ENCODE measurements at places on chromosomes 12 and 14.

- DNase-seq = no peak
These were observed 14.8 kb downstream of the EMP1 start for GRCh38 chr12:13211191-13211858.

- peak; percentile 50 for DNase-seq
These were observed 323.5 kb upstream of the PDE3A start for GRCh38 chr12:20044846-20045245.

- DNase-seq = no peak
These were observed 458.5 kb upstream of the FLRT2 start for GRCh38 chr14:85071447-85071846.

DNA sequence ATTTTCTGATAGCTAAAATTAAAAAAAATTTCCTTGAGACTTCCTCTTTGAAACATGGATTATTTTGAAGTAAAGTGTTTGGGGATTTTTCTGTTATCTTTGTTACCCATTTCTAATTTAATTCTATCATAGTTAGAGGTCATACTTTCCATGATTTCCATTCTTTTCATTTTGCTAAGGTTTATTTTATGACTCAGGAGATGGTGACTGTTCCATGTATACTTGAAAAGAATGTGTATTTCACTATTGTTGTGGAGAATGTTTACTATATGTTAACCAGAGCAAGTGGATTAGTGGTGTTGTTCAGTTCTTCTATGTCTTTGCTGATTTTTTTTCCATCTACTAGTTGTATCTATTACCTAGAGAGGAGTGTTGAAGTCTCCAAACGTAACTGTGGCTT, 250.5 kb upstream of the PELI2 start:
- no peak for DNase-seq

DNA sequence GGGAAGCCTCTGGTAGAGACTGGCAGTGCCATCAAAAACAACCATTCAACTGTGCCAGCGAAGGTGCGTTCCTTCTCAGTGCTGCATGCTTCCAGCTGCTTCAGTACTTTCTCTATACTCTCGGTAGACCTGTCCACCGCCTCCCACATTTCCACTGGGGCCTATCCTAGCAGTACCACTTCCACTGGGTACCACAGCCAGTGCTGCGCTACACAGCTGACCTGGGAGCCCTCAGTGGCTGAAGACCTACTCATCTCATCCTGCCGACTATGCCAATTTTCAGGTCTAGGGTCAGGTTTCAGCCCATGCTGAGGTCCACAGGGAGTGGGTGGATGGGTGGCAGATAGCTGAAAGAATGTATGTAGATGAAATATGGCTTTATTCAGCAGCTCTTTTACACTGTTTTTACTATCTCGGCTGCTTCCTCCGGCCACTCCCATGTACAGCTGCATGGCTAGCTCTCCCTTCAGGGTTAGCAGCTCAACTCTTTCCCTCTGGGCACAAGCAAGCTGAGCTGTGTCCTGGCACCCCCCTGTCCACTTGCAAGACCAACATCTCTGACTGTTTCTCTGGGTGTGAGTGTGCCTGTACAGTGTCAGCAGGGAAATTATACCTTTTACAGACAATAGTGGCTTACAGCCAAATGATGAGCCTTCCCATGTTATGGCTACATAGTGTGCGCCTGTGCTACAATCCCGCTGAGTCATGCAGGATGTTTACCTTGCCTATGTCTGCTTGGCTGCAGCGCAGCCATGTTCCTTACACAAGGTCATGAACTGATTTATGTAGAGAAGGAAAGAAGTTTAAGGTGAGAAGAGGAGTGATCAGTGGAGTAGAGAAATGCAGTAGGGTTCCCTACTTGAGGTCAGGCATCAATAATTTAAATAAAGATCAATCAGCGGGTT, 125.7 kb upstream of the DDHD1 start:
- DNase-seq = peak; percentile 29

DNA sequence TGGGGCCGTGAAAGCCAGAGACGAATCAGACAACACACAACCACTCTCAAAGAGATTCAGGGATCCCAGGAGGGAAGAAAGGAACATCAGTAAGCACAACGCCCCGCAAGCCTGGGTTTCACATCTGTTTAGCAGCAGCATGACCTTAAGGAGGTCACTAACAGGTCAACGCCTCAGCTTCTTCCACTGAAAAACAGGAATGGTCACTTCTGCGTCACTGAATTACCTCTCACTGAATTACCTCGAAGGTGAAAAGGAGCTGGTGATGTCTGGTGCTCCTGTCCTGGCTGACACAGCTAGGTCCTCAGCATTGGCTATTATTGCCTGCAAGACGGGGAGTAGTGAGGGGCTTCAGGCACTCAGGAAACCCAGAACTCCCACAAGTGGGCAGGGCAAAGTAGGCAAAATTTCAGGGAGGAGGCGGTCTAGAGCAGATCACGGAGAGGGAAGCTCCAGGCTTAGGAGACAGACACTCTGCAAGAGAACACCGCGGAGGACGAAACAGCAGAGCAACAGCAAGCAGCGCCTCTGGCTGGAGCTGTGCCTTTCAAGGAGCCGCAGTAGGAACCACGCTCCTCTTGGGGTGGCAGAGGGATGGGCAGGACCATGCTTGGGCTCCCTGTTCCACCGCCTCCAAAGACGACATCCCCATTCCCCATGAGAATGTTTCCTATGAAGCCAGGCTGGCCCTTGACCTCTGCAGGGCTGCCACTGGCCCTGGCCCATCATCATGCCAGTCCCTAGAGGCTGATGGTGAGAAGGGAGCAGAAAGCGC, 108.4 kb downstream of the SINHCAF start:
- no peak for DNase-seq

GRCh38 chr12:103205906-103206305, 248.4 kb downstream of the ASCL1 start:
- no peak for DNase-seq
